Type B pancreatic cell (in vitro differentiated cells): ENCODE measurements at places on chromosomes 5 and 9.

- H3K27ac ChIP-seq = peak overlapping the region; percentile 17
- H3K36me3 ChIP-seq = no peaks in the 10 kb centered on the region
- DNase-seq = no peak
- peaks cover 8% of the 10 kb centered on the region for H3K27me3 ChIP-seq
- H3K4me3 ChIP-seq = peak overlapping the region; percentile 70
Measured at GRCh38 chr9:89555451-89556375, 49.1 kb upstream of the GADD45G start.

DNA sequence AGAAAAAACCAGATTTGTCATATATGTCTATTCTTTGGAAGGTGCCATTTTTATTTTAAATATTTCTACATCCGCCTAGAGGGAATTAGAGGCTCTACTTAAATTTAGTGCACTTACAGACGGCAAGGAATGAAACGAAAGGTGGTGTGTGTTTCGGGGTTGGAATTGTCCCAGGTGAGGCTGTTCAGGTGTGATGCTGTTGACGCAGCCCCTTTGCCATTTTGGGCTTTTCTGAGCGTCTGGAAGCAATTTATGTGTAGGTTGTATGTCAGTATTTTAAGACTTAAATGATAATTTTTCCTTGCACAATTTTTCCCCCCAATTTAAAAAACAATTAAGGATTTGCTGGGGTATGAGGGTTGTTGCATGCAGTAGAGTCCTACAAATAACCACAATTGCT lies 2.0 kb downstream of the TENT4A start:
- peak overlapping the region; percentile 92 for H3K4me3 ChIP-seq
- H3K36me3 ChIP-seq = peaks cover 4% of the 10 kb centered on the region
- peak overlapping the region; percentile 80 for H3K27ac ChIP-seq
- peaks cover 60% of the 10 kb centered on the region for H3K4me1 ChIP-seq
- H3K27me3 ChIP-seq = peaks cover 2% of the 10 kb centered on the region
- DNase-seq = peak; percentile 20

DNA sequence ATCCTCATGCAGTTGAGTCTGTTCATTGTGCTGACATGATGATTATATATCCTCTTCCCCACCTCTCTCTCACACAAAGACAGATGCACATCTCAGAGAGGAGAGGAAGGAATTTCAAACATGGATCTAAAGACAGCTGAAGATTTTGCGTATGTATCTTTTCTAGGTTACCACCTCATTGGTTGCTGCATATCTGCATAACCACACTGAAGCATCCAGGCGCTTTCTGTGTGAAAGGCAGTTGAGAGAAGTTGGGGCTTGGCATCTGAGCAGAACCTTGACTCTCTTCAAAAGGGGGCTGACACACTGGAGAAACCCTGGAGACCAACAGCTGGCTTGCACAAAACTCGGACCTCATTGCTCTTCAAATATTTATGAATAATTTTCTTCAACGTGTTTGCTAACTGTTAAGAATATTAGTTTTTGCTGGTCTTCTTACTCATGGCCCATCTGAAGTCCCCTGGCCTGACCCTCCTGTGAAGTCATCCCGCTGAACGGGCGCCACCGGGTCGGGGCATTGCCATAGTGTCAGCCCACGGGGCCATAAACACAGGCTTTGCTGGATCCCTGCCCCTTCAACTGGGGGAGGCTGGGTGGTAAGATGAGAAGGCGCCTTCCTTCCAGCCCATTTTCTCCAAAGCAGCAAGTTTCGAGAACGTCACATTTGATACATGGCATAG lies 593.2 kb upstream of the CLINT1 start:
- no peak overlapping the region for H3K4me3 ChIP-seq
- H3K4me1 ChIP-seq = peaks cover 26% of the 10 kb centered on the region
- H3K27me3 ChIP-seq = no peaks in the 10 kb centered on the region
- no peaks in the 10 kb centered on the region for H3K36me3 ChIP-seq

DNA sequence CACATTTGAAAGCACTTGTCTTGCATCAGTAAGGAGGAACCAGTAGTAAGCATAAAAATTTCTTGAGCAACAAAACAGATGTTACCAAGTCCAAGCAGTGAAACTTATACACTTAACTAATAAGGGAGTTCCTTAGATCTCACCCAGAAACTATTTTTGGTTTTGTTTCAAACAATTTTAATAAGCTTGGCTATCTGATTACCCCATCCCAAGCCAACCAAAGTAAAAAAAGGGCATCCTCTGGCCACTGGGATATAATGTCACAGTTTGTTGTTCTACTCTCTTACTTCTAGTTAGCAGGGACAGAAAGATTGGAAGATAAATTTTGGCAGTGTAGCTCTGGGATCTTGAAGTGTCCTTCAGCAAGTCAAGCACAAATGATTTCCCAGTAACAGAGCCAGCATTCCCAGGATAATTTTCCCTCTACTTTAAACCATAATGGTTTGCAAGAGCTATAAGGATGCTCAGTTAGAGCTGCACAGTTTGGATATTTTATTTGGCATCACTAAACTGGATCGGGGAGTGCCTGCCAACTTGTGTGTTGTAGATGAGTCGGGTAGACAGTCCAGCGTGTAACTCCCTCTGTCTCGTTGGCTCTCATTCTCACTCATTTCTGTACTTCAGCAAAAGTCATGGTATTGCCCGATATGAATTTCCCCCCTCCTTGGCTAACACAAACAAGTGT lies 161.9 kb upstream of the HMHB1 start:
- no peaks in the 10 kb centered on the region for H3K36me3 ChIP-seq
- no peak for DNase-seq
- no peaks in the 10 kb centered on the region for H3K27me3 ChIP-seq
- peaks cover 14% of the 10 kb centered on the region for H3K4me1 ChIP-seq
- no peak overlapping the region for H3K4me3 ChIP-seq
- H3K27ac ChIP-seq = no peak overlapping the region

GRCh38 chr5:154520861-154521453 lies 42.9 kb upstream of the HAND1 start:
- no peak for DNase-seq
- H3K27me3 ChIP-seq = peaks cover 45% of the 10 kb centered on the region
- peak overlapping the region; percentile 58 for H3K4me3 ChIP-seq
- no peaks in the 10 kb centered on the region for H3K36me3 ChIP-seq
- peaks cover 28% of the 10 kb centered on the region for H3K4me1 ChIP-seq

DNA sequence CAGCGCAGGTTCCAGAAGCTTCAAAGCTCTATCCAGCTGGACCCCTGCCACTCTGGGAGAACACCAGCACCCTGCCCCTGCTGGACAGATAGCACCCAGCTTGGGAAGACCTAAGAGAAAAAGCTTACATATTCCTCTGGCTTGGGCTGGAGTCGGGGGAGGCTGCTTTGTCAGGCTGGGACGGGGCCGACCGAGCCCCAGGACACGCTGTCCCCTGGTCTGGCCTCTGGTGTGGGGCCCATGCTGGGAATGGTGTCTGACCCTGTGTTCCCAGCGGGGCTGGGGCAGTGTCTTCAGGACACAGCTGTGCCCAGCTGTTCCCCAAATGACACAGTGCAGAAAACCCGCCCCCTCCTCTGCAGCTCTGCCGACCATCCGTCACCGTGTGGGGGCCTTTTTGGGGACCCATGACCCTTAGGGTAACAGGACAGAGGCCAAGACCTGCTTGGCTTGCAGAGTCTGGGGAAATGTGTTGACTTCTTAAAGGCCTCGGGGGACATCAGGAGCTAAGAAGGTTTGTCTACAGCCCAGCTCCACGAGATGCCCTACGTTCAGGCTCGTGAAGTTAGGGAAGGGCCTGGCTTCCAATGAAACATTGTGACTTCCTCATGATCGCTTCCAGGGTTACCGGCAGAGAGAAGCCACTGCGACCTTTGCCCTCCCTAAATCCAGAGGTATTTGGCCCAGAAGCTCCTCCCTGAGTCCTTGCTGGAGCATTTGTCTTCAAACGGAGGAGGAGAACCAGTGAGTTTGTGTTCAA lies 20.4 kb upstream of the SLC2A6 start:
- H3K4me3 ChIP-seq = no peak overlapping the region
- DNase-seq = no peak
- H3K36me3 ChIP-seq = no peaks in the 10 kb centered on the region
- H3K27me3 ChIP-seq = peaks cover 9% of the 10 kb centered on the region

GRCh38 chr9:13750061-13750460 lies 470.6 kb upstream of the MPDZ start:
- no peaks in the 10 kb centered on the region for H3K27me3 ChIP-seq
- no peak for DNase-seq
- H3K36me3 ChIP-seq = no peaks in the 10 kb centered on the region
- no peak overlapping the region for H3K27ac ChIP-seq
- H3K4me1 ChIP-seq = peaks cover 4% of the 10 kb centered on the region

- H3K36me3 ChIP-seq = no peaks in the 10 kb centered on the region
- H3K4me3 ChIP-seq = peak overlapping the region; percentile 98
- peak overlapping the region; percentile 91 for H3K27ac ChIP-seq
- DNase-seq = no peak
- H3K27me3 ChIP-seq = peaks cover 7% of the 10 kb centered on the region
- H3K4me1 ChIP-seq = peaks cover 8% of the 10 kb centered on the region
Measured at GRCh38 chr9:4792054-4792571, 631 bp upstream of the RCL1 start.

DNA sequence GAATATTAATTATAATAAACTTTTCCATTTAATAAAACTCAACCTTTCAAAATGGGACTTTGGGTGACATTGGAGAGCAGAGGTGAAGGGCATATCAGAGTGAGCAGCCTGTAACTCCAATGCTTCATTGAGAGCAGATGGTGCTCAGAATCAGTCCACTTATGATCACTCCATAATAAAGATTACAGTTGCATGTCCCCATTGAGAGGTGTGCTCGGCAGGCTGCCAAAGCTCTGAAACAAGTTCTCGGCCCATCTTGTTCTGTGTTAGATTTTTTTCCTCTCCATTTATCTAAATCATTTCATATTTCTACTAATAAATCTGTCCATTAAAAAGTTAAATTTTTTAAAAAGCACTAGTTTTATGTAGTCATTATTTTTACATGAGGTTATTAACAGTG lies 1786.4 kb upstream of the WWC1 start:
- no peaks in the 10 kb centered on the region for H3K27me3 ChIP-seq
- peaks cover 9% of the 10 kb centered on the region for H3K4me1 ChIP-seq
- DNase-seq = no peak
- H3K4me3 ChIP-seq = no peak overlapping the region

GRCh38 chr5:111135946-111136345 lies 43.8 kb downstream of the WDR36 start:
- DNase-seq = no peak
- no peak overlapping the region for H3K27ac ChIP-seq
- no peaks in the 10 kb centered on the region for H3K36me3 ChIP-seq
- no peaks in the 10 kb centered on the region for H3K27me3 ChIP-seq
- H3K4me3 ChIP-seq = no peak overlapping the region
- H3K4me1 ChIP-seq = peaks cover 15% of the 10 kb centered on the region

DNA sequence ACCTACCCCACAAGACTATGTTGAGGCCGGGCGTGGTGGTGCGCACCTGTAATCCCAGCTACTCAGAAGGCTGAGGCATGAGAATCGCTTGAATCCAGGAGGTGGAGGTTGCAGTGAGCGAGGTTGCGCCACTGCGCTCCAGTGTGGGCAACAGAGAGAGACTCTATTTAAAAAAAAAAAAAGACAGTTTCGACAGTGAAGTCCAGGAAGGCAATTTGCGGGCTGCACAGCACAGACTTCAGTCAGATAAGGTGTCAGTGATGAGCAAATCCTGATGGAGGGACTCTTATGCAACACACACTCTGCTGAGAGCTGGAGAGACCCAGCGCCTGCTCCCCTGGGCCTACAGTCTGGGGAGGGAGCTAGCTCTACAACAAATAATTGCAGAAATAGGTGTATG lies 14.2 kb downstream of the CCNJL start:
- no peaks in the 10 kb centered on the region for H3K27me3 ChIP-seq
- DNase-seq = no peak
- no peak overlapping the region for H3K4me3 ChIP-seq
- peaks cover 5% of the 10 kb centered on the region for H3K36me3 ChIP-seq

GRCh38 chr5:69074664-69075521 lies 18.9 kb upstream of the SLC30A5 start:
- no peak overlapping the region for H3K27ac ChIP-seq
- no peak for DNase-seq
- no peaks in the 10 kb centered on the region for H3K27me3 ChIP-seq
- no peaks in the 10 kb centered on the region for H3K4me1 ChIP-seq
- no peaks in the 10 kb centered on the region for H3K36me3 ChIP-seq
- H3K4me3 ChIP-seq = no peak overlapping the region

DNA sequence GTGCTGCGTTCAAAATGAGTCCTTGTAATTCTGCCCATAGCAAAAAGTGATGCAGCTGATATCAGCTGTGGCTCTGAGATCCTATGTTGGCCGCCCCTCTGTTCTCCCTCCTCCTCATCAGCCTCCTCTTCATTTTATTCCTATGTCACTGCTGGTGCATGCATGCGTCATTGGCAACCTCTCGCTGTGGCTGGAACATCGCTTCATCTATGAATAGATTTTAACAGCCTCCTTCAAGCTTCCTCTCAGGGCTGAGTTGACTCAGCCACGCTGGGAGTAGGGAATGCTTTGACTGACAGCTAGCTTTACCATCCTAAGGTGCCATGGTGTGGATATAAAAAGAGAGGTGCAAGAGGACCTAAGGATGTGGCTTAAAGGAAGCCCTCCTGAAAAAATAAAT lies 303.5 kb downstream of the PLK2 start:
- no peak overlapping the region for H3K4me3 ChIP-seq
- no peaks in the 10 kb centered on the region for H3K27me3 ChIP-seq
- H3K27ac ChIP-seq = no peak overlapping the region

DNA sequence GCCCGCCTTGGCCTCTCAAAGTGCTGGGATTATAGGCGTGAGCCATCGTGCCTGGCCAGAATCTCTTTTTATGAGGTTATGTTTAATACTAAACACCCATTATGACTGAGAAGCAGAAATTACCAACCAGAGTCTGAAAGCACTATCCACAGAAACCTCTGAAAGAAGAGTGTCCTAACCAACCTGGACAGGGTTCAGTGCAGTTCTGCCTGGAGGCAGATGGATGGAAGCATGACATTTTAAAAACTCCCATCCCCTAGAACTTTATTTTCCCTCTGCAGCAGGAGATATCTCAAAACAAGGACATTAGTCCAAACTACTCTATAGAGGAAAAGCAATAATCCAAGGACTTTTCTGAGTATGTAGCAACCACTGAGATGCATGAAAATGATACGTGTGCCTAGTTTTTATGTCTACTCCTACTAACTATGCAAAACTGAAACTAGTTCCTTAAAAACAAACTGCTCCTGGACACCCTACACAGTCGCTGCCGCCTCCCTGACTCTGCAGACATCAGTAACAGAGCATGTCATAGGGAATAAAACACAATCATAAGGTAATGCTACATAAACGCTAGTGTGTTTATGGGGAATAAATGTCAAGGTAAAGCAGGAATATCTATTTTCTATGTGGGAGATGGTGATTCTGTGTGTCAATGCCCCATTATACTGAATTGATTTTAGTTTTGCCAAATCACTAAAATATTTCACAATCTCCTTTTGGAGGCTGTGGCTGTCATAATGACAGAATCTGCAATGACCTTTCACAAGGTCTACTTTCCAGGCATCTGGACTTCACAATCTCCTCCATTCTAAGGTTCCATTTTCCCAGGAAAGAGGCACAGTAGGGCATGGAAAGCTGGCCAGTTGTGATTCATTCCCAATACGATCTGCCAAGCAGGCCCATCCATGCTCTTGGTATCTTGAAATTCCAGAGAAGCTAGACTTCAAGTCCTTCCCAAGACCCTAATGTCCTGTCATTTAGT lies 122.8 kb downstream of the SIL1 start:
- no peak for DNase-seq
- no peaks in the 10 kb centered on the region for H3K36me3 ChIP-seq
- H3K4me1 ChIP-seq = peaks cover 39% of the 10 kb centered on the region
- H3K4me3 ChIP-seq = no peak overlapping the region

- no peak overlapping the region for H3K4me3 ChIP-seq
- no peak for DNase-seq
- H3K36me3 ChIP-seq = peaks cover 16% of the 10 kb centered on the region
- peaks cover 11% of the 10 kb centered on the region for H3K4me1 ChIP-seq
Measured at GRCh38 chr9:89405826-89406225, 87.5 kb downstream of the SECISBP2 start.

- no peaks in the 10 kb centered on the region for H3K36me3 ChIP-seq
- H3K4me1 ChIP-seq = peaks cover 5% of the 10 kb centered on the region
- no peak overlapping the region for H3K4me3 ChIP-seq
- H3K27me3 ChIP-seq = peaks cover 20% of the 10 kb centered on the region
- DNase-seq = no peak
Measured at GRCh38 chr9:77433675-77434445, 214.3 kb downstream of the GNA14 start.
